Stimulated activated memory B cell treated with anti-CD40 and anti-IgM and Interleukin-4, amounts not matched to agents 10 μg/mL and 1 μg/mL and 100 μg/mL, for 72 hours (primary cell): ENCODE measurements at places on chromosomes 2 and 18.

DNA sequence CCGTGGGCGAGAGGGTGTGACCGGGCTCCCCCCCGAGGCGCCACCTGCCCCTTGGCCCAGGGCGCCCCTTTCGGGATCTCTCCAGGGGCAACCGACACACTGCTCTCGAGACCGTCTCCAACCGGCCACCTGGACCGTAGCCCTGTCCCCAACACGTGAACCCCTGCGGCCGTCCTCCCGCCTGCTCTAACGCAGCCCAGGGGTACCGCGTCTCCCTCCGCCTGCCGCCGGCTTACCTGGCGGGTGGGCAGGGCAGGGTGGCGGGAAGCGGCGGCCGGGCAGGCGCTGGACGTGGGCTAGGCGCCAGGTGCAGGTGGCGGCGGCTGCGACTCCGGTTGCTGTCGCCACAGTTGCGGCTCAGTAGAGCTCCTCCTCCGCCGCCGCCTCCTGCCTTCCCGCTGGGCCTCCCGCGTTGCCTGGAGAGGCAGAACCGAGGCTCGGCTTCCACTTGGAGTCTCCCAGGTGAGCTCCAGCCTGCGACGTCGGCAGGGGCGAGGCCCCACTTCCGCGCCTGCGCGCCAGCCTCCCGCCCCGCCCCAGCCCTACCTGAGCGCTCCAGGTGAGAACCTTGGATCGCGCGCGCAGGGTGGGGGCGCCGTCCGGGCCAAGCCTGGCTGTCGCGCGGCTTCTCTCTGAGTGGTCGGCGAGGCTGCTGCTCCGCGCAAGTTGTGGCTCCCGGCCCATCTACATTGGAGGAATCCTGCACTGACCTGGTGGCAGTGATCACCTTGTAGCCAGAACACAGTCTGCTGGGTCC lies at the start of gene GALNT3:
Gene GALNT3, minus strand, starts transcription at position 469 of the 757 bp plus-strand sequence. CDS start 23,547 bp downstream, outside the sequence.
- peak; percentile 69 for ATAC-seq

- no peak for ATAC-seq
Measured at GRCh38 chr2:65605743-65606058, 173.3 kb upstream of the SPRED2 start.

GRCh38 chr18:24974431-24974830 lies 377.5 kb downstream of the ZNF521 start:
- ATAC-seq, result no peak

GRCh38 chr2:34291076-34291475 lies 692.0 kb upstream of the FAM98A start:
- no peak for ATAC-seq

- ATAC-seq, result no peak
Measured at GRCh38 chr2:187091664-187092063, 242.7 kb upstream of the ZSWIM2 start.

GRCh38 chr18:49052891-49053644 lies 102.3 kb upstream of the SMAD7 start:
- ATAC-seq, result no peak

DNA sequence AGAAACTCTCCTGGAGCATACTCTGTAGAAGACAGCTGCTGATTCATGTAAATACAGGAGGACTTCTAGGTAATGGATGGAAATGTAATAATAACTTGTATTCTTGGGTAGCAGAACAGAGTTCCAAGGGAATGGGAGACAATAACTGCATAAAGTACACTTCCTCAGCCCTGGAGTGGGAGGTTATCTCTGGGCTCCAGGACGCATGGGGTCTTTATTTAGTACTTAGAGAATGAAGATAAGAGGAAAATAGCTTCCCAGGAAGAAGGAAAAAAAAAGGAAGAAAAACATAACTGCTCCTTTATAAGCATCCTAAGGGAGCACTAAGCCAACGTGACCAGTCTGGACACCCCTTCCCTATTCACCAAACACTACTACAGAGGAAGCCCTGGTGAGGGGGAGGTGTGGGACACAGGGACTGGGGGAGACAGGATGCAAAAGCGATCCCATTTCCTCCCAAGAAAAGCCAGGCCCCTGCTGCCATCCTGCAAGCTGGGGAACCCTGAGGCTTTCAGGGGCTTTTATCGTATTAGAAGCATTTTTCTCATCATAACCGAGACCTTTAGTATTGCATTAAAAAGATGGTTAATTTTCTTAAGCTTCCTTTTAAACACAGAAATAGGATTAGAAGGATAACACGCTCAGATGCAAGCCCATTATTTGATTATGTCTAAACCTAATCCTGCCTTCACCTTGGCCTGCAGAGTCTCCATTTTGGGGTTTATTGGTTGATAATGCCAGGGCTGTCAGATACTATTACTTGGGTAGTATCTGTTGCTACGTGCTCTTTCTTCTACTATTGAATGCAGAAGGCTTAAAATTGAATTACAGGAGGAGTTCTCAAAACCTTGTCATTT lies 78.5 kb downstream of the KLF7 start:
- no peak for ATAC-seq

- no peak for ATAC-seq
Measured at GRCh38 chr2:27060323-27060722, 8.9 kb downstream of the AGBL5 start.

DNA sequence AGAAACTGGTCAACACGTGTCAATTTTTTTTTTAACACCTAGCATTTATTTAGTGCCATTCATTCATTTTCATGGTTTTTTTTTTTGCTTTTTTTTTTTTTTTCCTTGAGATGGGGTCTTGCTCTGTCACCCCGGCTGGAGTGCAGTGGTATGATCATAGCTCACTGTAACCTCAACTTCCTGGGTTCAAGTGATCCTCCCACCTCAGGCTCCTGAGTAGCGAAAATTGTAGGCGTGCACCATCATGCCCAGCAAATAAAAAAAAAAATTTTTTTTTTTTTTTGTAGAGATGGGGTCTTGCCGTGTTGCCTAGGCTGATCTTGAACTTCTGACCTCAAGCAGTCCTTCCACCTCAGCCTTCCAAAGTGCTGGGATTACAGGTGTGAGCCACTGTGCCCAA lies 21.1 kb downstream of the USP14 start:
- no peak for ATAC-seq

DNA sequence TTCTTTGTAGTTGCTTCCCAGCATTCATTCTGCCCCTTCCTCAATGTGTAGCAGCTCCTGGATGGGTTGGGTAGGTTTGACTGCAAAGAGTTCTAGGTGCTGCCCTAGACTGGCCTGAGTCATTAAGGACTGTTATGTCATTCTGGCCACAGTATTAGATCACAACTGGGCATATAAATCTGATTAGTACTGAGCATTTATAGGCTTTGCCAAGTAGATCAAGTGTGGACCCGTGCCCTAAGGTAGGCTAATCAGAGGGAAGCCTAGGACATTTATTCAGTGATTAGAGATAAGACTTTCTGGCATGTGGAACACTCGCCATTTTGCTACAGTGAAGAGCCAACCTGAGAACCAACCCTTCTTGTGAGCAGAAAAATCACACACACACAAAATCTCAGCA lies 2.7 kb downstream of the KATNAL2 start:
- ATAC-seq, result no peak

DNA sequence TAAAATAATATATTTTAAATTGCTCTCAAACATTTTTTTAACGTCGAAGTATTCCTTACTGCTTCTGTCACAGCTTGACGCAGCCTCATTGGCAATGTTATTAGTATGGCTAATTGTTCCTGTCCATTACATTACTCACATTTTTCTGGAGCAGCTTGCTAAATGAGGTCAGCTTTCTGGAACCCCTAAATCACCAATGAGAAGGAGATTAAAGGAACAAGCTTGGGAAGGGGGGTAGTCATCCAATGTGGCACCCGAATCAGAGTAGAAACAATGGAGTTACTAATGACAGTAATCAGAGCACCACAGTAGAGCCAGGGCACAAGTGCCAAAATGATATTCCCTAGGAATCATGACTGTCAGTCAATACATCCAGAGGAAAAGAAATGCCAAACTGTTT lies 5.1 kb downstream of the NEUROD1 start:
- no peak for ATAC-seq

DNA sequence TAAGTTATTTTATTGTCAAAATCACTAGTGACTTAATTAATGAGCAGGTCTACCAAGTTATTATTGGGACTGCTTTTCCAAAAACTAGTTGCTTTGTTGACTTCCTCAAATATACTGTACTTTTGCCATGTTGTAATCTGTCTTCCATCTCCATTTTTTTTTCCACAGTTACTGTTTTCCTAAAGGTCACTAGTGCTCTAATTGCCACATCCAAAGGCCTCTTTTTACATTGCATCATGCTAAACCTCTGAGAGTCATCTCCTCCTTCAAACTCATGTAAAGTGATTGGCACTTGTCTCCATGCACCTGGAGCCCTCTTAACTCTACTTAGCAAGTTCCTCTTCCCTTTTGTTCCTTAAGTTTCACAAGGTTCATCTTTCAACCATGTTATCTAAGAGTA lies 11.8 kb downstream of the PMAIP1 start:
- ATAC-seq, result no peak

DNA sequence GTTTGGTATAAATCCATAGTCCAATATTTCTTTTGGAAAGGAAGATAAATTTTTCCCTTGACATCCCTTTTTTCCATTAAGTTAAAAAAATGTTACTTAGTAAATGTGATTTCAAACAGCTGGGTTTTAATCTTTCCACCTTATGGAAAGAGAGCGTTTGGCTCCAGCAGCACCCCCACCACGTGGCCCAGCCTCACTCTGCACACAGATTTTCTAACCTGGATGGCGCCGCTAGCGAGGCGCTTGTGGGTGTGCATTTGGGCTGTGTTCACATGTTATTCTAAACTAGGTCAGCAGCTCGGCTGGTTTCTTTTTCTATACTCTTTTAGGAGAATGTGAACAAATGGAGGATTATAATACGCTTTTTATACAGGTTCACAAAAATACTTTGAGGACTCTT lies 218.0 kb downstream of the LDLRAD4 start:
- no peak for ATAC-seq

GRCh38 chr2:238970553-238971081 lies 122.7 kb downstream of the TWIST2 start:
- peak; percentile 61 for ATAC-seq

DNA sequence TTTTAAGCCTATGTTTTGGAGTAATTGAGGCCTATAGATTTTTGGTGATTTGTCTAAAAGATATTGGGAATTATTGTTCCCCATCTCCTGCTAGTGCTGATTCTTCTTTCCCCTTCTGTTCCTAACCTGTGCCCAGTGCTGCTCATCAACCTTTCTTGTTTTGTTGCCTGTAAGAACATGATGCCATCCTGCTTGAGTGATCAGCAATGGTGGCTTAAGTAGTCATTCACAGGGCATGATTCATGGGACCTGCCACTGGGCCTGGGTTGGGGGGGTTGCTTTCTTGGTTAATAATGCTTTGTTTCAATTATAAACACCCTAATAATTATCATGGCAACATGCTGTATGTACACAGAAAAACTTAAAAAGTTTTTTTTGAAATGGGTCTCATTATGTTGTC lies 562.9 kb upstream of the SETBP1 start:
- no peak for ATAC-seq

GRCh38 chr2:160132761-160133160 lies 67.3 kb downstream of the ITGB6 start:
- ATAC-seq, result no peak

DNA sequence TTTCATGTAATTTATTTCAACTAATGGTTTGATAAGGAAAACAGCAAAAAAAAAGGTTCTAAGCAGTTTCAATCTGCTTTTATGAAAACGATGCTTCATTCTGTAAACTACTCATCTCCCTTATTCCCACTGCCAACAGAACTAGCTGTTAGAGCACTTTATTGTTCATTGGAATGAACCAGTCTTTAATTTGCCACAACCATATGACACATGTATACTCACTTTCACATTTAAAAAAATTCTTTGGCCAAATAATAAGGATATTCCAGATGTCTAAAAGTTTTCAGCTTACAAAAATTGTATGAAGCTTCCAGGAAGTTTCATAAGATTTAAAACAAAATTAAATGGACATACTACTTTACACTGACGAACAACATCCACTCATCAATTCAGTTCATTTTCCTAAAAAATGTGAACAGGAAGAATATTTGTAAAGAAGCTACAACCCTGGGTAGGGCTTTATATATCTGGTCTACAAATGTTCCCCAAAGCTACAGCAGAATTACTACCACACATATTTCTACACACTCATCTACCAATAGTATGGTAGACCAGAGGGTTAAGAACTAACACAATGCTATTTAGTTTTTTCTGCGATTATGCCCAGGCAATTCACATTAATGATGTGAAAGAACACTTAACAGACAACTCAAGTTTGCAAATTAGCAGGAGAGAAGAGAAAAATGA lies 37.7 kb downstream of the ZNF521 start:
- no peak for ATAC-seq
